H7 (cell line): ENCODE measurements at places on chromosomes 1 and 21.
A peak's percentile ranks its signal among the peaks of the same experiment; 100 is the strongest.

GRCh38 chr1:245365095-245366020 lies 210.6 kb downstream of the KIF26B start:
- no peak for DNase-seq

- DNase-seq, result peak; percentile 49
These were observed 29.6 kb downstream of the CLIC6 start for GRCh38 chr21:34698270-34699015.

DNA sequence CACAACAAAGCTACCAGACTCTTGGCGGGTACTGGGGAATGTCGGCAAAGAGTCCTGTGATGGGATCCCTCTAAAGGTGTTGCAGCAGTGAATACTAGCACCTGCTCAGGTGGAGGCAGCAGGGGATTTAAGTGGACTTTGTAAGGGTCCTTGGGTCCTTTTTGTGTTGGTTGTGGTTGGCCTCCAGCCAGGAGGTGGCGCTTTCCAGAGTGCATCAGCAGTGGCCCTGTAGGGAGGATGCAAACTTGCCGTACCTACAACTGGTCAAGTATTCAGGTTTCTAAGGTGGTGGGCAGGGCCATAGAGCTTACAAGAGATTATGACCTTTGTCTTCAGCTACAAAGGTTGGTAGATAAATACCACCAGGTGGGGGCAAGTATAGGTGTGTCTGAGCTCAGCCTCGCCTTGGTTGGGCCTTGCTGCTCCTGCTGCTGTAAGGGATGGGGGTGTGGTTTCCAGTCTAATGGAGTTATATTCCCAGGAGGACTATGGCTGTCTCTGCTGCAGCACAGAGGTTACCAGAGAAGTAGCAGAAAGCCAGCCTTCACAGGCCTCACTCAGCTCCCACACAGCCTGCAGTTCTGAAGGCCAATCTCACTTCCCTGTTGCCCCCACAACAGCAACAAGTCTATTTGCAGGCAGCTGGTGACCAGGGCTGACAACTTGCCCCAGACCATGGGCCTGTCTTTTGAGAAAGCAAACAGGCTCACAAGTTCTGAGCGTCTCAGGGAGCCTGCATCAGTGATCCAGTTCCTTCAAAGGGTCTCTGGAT lies 7.3 kb downstream of the OR2M5 start:
- no peak for DNase-seq

GRCh38 chr1:2987773-2988172 lies 33.5 kb upstream of the ACTRT2 start:
- DNase-seq, result no peak

DNA sequence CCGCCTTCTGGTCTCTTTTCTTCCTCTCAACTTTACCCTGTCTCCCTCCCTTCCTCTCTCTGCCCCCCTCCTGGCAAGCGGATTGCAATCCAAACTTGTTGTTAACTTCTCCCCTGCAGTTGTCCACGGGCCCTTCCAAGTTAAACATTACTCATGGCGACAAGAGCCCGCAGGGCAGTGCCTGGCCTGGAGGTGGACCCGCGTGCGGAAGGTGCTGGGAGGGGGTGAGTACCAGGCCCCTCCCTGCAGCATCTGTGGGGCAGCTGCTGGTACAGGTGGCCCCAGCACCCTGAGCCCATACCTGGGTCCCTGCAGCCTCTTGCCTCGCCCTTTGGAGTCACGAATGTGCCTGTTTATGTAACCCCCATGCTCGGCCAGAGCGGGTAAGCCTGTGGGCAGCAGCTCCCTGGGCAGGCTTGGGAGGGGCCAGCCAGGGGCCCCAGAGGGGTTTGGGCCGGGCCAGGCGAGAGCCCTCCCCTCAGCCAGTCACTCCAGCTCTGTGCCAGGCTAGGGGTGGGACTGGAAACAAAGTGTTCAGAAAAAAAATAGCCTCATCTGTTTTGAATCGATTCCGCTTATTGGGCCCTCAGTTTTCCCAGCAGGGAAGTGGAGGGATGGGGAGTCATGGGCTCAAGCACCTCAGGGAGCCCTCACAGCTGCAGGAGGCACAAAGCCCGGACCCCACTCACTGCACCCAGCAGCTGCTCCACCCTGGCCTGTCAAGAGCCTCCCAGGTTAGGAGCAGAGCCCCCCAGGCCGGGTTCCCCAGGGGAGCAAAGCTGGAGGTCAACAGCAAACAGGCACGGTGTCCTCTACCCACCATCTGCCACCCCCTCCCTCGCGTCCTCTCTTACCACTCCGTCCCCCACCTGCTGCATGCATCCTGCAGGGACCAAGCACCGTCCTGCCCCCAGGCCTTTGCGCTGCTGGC lies 14.0 kb upstream of the FAAP20 start:
- no peak for DNase-seq

DNA sequence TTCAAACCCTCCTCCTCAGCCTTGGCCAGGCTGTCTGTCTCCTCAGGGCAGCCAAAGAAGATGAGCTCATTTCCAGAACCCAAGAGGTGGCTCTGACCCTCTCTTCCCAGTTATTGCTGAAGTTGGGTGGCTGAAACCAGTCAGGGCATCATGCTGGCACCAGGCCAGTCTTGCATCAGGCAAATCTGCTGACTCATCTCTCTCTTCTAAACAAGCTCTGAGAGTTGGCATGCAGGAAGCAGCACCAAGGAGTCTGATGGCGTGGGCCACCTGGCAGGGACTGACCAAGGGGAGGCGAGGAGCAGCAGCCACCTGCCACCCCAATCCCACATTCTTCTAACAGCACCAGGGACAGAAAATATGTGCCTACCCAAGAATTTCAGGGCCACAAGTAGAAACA lies 104.8 kb upstream of the ATP1A1 start:
- DNase-seq, result no peak

DNA sequence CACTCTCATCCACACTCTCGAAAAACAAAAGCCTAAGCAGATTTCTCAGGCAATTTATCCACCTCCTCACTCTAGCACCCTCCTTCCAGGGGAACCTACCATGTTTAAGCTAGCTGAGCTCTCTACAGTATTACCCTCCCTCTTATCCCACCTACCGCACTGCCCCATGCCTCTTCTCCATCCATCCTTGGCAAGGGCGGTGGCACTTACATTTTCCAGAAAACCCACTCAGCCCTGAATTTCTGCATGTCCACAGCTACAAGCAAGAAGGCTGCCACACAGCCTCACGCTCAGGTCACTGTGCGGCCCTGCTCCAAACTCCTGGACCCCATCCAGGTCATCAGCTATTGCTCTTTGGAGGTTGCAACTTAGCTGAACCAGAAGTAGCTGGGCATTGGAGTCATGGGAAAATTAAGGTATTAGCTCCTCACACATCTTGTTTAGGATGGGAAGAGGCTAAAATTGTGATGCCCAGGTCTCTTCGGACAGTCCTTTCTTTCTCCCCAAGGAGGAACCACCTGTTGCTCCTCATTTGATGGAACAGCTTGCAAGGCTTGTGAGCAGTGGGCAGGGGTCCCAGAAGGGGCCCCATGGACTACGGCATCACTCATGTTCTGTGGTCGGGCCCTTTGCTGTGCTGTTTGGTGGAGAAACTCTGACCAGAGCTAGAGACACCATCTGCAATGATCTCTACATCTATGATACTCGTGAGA lies 1.1 kb downstream of the KLHDC9 start:
- no peak for DNase-seq

- DNase-seq, result peak; percentile 72
These were observed 95.7 kb upstream of the VANGL1 start for GRCh38 chr1:115545791-115546733.

DNA sequence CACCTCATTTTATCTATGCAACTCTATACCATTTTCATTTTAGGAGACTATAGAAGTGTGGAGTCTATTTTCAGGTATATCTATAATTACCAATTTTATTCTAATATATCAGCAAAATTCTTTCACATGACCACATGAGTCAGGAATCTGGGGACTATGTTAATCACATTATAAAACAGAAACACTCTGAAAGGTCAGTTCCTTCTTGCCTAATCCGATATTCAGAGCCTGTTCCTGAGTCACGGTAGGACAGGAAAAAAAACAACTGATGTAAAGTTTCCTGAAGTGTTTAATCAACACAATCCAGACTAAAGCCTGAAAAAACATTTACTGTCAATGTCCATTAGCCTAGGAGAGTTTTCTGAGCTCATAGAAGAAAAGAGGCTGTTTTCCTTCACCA lies 1902.3 kb downstream of the NCAM2 start:
- DNase-seq, result no peak

DNA sequence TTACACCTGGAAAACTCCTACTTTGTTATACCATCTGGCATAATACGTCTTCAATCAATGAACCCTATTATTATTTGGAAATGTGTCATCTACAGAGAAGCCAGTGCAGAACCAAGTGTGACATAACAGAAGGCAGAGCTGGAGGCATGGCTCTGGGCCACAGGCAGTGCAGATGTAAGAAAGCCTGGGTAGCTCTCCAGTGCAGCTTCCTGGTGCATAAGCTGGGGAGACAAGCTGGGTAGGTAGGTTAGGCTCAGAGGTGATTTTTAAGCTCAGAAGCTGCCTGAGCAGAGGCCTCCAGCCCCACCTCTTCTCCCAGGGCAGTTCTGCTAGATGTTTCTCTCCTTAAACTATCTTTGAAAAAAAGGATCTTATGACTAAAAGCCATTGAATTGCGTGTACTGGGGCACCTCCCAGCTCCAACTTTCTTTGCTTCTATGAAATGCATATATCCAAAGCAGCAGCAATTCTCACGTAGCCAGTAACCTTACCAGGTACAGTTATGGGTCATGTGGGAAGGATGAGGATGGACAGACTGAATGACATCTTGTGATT lies 30.7 kb downstream of the AKNAD1 start:
- no peak for DNase-seq

DNA sequence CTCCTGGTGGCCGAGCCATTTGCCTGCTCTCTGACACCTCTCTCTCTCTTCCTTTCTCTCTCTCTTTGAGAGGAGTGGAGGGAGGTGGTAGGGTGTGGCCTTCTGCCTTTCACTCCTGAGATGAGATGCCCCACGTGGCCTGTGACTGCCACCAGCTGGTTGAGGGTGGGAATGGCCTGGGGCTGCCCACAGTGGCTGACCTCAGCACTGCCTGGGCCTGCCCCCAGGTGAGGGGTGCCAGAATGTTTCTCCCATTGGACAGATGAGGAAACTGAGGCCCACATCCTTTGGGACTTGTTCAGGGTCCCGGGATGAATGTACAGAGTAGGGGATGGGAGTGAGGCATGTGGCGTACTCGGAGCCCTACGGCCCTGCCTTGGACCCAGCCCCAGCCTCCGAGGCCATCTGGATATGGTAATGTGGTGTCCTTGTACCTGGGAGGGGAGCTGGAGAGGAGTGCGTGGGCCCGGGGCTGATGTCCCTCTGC lies 12.7 kb upstream of the C1orf167 start:
- DNase-seq, result peak; percentile 93

GRCh38 chr1:33443080-33443704 lies 12.3 kb upstream of the PHC2 start:
- DNase-seq, result no peak

- no peak for DNase-seq
These were observed 221.3 kb downstream of the PBX1 start for GRCh38 chr1:164780111-164780812.

- peak; percentile 91 for DNase-seq
These were observed 6.0 kb downstream of the TRNP1 start for GRCh38 chr1:26999440-26999987.

DNA sequence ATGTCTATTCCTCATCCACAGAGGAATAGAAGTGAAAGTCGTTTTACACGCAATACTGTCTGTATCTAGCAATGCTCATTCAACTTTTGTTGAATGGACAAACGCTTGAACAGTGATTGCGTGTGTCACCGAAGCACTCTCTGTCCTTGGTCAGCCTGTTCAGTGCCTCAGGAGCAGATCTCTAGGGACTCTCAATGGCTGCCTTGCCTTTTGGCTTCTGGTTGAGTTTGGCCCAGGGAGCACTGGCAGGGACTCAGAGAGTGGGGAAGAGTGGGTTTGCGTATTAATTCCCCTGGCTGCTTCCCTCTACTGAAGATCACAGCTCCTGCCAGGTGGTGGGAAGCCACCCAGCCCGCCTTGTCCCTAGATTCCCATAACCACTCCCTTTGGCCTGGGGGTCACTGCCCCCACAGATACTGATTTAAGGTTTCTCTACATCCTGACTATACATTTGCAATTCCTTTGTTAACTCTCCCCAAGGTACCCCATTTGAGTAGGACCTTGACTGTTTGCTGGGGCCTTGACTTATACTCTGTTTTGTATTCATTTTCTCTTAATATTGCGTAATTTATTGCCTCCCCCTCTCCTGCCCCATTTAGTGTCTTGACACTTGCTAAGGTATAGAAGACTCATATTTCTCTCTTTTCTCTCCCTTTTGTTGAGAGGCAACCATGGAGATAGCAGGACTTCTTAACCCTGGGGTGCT lies 61.7 kb upstream of the USP24 start:
- DNase-seq, result no peak

GRCh38 chr21:26783466-26784195 lies 61.6 kb downstream of the ADAMTS1 start:
- DNase-seq, result no peak

GRCh38 chr1:67863637-67864036 lies 30.4 kb upstream of the GNG12 start:
- DNase-seq, result no peak

- peak; percentile 52 for DNase-seq
These were observed 13.6 kb downstream of the RIPK4 start for GRCh38 chr21:41753006-41753898.

DNA sequence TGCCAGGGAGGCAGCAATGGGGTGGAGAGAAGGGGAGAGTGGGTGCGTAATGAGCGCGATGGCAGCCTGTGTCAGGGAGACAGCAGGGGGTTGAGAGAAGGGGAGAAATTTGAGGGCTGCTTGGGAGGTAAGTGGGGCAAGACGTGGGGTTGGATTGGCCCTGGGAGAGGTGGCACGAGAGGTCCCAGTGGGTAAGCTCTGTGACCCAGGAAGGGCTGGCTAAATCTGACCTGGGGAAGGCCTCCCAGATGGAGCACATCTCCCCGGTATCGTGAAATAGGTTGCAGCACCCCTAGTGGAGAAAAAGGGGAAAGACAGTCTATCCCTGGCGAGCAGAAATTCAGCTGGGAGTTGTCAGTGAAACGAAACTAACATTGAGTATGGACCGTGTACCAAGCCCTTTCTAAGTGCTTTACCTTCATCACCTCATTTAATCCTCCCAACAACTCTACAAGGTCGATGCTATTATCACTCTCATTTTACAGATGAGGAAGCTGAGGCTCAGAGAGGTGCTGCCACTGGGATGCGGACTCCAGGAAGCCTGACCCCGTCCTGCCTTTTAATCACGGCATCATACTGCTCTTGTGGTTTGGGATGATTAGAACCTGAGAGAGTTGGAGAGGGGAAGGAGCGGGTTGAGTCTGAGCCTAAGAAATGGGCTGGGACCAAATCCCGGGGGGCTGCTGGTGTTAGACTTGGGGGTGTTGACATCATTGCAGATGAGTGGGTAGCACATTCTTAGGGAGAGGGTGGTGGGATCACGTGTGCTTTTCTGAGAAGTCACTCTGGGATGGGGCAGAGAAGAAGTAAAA lies 56.6 kb upstream of the RPL11 start:
- peak; percentile 88 for DNase-seq

GRCh38 chr1:201480231-201481003 lies 11.4 kb upstream of the PHLDA3 start:
- DNase-seq, result peak; percentile 94

GRCh38 chr1:14773396-14774025 lies 175.0 kb downstream of the KAZN start:
- no peak for DNase-seq

GRCh38 chr21:31406510-31406909 lies 62.4 kb upstream of the TIAM1 start:
- DNase-seq, result no peak

GRCh38 chr1:9731051-9731537 lies 79.6 kb downstream of the PIK3CD start:
- DNase-seq, result no peak
